ENCODE measurements at places on chromosomes 16 and 17.

- no peak for DNase-seq
These were observed 163.6 kb downstream of the SHISA6 start for GRCh38 chr17:11404431-11405276.

DNA sequence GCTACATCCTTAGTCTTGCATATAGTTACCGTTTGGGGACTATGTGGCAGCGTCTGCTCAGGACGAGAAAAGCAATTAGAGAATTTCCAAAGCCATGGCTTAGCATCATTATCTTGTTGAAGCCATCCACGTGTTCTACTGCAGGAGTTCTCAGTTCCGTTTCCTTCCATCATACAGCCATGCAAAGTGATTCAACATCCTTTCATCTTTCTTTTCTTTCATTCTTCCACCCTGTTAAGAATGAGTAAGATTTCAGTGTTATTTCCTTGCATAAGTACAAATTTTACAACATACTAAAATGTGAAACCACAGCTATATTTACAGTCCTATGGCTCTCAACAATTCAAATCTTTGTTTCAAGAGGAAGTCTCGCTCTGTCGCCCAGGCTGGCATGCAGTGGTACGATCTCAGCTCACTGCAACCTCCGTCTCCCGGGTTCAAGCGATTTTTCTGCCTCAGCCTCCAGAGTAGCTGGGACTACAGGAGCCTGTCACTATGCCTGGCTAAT is 3.8 kb downstream of the MARF1 start:
- DNase-seq = no peak

- DNase-seq = no peak
These were observed 2.0 kb upstream of the TTYH2 start for GRCh38 chr17:74211141-74211911.

DNA sequence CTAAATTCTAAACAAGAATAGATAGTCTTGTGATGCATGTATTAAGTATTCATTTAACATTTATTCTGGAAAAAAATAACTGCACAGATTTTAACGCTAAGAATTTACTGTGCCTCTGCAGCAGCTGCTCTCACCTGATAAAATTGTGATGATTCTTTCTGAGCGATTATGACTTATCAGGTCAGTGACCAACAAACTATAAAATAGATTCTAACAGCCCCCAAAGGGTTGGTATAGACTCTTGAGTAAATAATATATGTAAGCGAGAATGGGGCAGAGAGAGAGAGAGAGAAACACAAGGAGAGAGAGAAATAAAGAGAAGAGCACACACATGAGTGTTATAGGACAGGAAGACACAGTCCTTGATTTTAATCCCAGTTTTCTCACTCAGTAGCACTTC is 144.4 kb downstream of the SNX11 start:
- no peak for DNase-seq

- DNase-seq = no peak
These were observed 6.2 kb upstream of the FLCN start for GRCh38 chr17:17243163-17243562.

- DNase-seq = no peak
These were observed 192.7 kb downstream of the RPTOR start for GRCh38 chr17:80737106-80738019.

- peak; percentile 41 for DNase-seq
These were observed 38.5 kb downstream of the MSI2 start for GRCh38 chr17:57294629-57295501.

DNA sequence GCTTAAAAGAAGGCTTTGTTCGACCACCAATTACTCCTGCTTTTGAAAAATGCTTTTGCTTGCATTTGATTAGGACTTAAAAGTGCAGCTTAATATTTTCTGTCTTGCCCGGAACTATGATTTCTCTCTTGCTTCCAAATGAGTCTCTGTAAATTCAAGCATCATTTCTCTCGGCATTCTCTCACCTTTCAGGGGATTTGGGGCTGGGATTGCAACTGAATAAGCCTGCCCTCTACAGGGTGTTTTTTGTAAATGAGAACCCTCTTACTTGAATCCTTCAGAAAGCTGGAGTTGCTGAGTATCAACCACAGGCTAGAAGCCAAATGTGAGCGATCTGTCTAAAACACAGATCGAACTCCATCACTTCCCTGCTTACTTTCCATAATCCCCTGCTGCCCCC is 234.6 kb downstream of the TMEM114 start:
- DNase-seq = no peak

GRCh38 chr17:66555605-66556004 is 253.2 kb downstream of the PRKCA start:
- DNase-seq = no peak

DNA sequence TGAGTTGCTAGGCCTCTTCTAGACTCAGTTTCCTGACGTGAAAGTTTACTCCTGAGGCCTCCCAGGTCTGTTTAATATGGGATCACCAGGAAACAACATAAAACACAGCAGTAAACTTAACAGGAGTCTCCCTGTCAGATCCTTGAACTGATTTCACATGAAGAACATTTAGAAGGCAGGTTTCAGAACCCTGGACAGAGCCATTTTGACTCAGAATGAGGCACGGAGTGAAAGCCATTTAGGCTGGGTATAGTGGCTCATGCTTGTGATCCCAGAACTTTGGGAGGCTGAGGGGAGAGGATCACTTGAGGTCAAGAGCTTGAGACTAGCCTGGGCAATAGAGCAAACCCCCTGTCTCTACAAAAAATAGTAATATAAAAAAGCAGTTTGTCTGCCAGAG is 289.1 kb downstream of the CA10 start:
- DNase-seq = no peak

- no peak for DNase-seq
These were observed 51.7 kb downstream of the ZNF778 start for GRCh38 chr16:89268987-89269735.

DNA sequence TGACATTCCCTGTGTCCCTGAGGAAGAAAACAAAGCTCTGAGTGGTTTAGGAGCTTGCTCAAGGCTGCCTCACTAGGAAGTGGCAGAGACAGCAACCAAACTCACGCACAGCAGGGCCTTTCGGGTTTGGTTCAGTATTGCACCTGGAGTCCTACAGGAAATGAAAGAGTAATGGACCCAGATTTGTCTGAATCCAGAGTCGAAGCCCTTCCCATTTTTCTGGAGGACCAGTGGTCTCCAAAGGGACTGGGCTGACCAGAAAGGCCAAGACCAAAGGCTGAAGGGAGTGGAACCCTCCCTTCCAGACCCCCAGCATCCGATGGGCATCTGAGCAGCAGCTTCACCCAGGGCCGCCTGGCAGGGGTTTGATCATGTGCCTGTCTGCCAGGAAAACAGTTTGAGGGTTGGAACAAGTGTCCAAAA is 85.5 kb upstream of the RPL38 start:
- DNase-seq = no peak

GRCh38 chr16:11610121-11610505 is 23.4 kb upstream of the LITAF start:
- no peak for DNase-seq
